ENCODE measurements at places on chromosomes 7 and 10. TPM values are rescaled to one million over a fixed set of nuclear protein-coding genes. Genes with fewer than 3 reads are reported as not detected.

GRCh38 chr7:157704365-157704764 is 367.6 kb downstream of the DNAJB6 start:
- no peak for DNase-seq

DNA sequence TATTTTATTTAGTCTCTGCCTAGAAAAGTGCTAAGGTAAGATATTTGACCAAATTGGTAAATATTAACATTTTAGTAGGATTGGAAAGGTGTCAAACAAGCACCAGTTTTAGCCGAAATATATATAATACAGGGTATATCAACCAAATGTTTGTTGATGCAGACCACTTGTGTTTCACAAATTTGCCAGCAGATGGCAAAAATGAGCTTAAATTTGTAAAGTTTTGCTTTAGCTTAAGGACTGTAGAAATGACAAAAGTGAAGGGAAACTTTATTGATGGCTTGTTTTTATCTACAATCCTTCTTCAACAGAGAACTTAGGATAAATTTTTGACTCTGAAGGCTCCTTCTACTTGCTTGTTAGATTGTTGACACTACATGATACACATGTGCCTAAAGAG is 4.8 kb upstream of the POLR1F start:
- peak; percentile 83 for DNase-seq

MTERF1 gene
- total RNA-seq: 20.9 TPM

DNA sequence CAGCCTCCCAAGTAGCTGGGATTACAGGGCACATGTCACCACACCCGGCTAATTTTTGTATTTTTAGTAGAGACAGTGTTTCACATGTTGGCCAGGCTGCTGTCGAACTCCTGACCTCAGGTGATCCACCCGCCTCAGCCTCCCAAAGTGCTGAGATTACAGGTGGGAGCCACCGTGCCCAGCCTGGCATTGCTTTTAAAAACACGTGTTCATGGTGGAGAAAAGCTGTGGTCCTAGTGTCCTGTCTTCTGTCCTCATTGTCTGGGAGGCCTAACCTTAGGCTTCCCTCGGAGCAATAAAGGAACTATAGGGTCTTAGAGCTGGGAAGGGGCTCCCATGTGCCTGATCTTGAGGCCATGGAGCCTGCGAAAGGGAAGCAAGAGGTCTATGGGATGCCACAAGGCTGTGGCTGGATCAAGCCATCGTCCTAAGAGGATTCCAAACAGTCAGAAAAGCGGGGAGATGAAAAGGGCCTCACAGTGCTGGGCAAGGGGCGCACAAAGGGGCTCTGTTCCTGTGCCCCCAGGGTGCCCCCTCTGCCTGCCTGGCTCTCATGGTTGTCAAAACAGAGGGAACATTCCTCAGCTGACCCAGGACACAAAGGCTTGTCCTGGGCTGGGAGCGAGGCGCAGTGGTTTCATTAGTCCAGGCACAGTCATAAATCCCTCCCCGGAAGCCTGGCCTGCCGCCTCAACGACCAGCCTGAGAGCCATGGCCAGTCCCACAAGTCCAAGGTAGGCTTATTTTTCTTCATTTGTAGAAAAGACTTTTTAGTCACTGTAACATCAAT is 106.6 kb upstream of the TNS3 start:
- no peak for DNase-seq

Data from activated CD4-positive, alpha-beta T cell treated with anti-CD3 and anti-CD28 coated beads, Interleukin-2, amount 10 ng/mL, durations not matched to agents 24 days and 14 days (primary cell).